Frontal cortex (tissue), 4 donors: ENCODE measurements at places on chromosomes 1 and 21. TPM values are rescaled to one million over a fixed set of nuclear protein-coding genes. Genes with fewer than 3 reads are reported as not detected.

DNA sequence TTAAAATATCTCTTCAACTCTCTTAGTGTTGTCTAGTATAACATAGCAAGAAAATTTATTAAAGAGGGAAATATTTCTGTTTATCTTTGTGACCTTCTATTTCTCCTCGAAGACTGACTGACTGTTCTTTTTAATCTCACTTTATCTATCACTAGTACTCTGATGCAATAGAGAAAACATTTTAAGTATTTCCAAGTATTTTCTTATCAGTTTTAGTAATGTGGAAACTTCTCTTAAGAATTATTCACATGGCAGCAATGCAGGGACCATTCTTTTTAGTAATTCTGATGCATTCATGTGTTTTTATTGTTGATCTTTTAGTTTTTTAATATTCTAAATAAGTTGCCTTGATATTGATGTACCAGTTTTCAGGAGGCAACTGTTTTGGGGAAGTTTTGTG is 115.7 kb downstream of the NEK7 start:
- DNase-seq: no peak

- peak; percentile 63 for DNase-seq
These were observed 3.1 kb downstream of the SMIM1 start for GRCh38 chr1:3775490-3776230.

DNA sequence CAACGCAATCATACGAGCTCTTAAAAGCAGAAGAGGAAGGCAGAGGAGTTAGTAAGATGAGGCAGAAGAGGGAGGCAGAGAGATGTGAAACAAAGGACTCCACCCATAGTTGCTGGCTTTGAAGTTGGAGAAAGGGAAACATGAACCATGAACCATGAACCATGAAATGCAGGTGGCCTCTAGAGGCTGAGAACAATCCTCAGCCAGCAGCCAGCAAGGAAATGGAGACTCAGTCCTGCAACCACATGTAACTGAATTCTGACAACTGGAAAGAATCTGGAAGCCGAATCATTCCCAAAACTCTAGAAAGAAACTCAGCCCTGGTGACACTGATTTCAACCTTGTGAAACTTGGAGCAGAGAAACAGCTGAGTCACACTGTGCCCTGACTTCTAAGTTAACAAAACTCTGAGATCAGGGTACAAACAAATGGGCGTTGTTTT is 10.1 kb downstream of the DIPK1A start:
- no peak for DNase-seq

- DNase-seq: no peak
These were observed 22.1 kb upstream of the SH3D21 start for GRCh38 chr1:36284061-36284460.

Gene WNT2B
- 2.0 TPM for total RNA-seq

GRCh38 chr1:18997508-18997907 is 41.0 kb upstream of the IFFO2 start:
- DNase-seq: peak; percentile 46
